Upper lobe of right lung (tissue), 1 donor: ENCODE measurements at places on chromosomes 1 and 21. TPM values are rescaled to one million over a fixed set of nuclear protein-coding genes. Genes with fewer than 3 reads are reported as not detected.

GRCh38 chr1:157431751-157432150 is 120.6 kb downstream of the FCRL5 start:
- H3K27ac ChIP-seq, result no peak overlapping the region
- H3K4me1 ChIP-seq, result no peaks in the 10 kb centered on the region
- no peak overlapping the region for H3K4me3 ChIP-seq
- no peak for DNase-seq
- H3K36me3 ChIP-seq, result no peaks in the 10 kb centered on the region

GRCh38 chr1:220595179-220595578 is 67.2 kb downstream of the MARK1 start:
- H3K27ac ChIP-seq, result no peak overlapping the region
- DNase-seq, result no peak
- no peaks in the 10 kb centered on the region for H3K4me1 ChIP-seq

DNA sequence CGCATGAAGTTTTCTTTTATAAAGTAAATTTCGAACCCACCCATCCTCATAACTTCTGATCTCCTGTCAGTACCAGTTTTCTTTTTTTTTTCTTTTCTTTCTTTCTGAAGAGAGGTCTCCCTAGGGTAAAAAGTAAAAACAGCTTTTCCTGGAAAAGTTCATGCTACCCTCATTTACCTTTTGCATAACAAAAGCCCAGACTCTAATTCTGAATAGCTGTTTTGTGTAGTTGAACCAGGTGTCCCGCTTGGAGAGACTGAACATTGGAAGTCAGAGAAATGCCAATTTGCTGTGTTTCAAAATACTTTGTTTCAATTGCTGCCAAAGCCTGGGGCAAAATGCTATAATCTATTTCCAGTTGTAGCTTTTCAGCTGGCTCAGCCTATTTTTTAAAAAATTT is 113.7 kb upstream of the RUNX1 start:
- H3K27ac ChIP-seq, result no peak overlapping the region
- no peaks in the 10 kb centered on the region for H3K4me1 ChIP-seq
- no peak overlapping the region for H3K4me3 ChIP-seq
- H3K36me3 ChIP-seq, result no peaks in the 10 kb centered on the region

- no peak for DNase-seq
- H3K36me3 ChIP-seq, result no peaks in the 10 kb centered on the region
- H3K27ac ChIP-seq, result no peak overlapping the region
Measured at GRCh38 chr1:23522244-23522982, 8.6 kb downstream of the E2F2 start.

GRCh38 chr1:198185146-198185545 is 28.3 kb downstream of the NEK7 start:
- H3K4me3 ChIP-seq, result no peak overlapping the region
- H3K4me1 ChIP-seq, result peaks cover 46% of the 10 kb centered on the region
- H3K36me3 ChIP-seq, result no peaks in the 10 kb centered on the region
- no peak for DNase-seq
- no peaks in the 10 kb centered on the region for H3K27me3 ChIP-seq
- H3K27ac ChIP-seq, result no peak overlapping the region

- H3K4me3 ChIP-seq, result no peak overlapping the region
- no peak overlapping the region for H3K27ac ChIP-seq
- H3K4me1 ChIP-seq, result no peaks in the 10 kb centered on the region
- H3K36me3 ChIP-seq, result no peaks in the 10 kb centered on the region
- no peaks in the 10 kb centered on the region for H3K27me3 ChIP-seq
Measured at GRCh38 chr1:219432191-219432606, 180.7 kb downstream of the ZC3H11B start.

DNA sequence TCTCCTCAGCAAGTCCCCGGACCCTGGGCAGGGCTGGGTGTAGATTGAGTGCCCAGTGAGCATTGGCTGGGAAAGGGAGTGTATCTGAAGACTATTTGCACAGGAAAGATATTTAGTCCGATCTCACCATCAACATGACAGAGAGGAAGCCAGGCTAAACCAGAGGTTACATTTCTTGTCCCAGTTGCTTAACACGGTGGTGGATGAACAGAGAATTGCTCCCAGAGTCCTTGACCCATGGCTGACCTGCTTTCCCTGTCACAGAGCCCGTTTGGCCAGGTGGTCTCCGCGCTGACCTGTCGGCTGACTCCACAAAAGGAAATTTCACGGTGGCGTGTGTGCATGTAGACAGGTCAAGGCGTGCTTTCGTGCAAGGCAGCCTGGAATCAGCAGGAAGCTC is 83.5 kb downstream of the BEND5 start:
- H3K27me3 ChIP-seq, result no peaks in the 10 kb centered on the region
- H3K4me3 ChIP-seq, result no peak overlapping the region
- H3K36me3 ChIP-seq, result no peaks in the 10 kb centered on the region
- H3K4me1 ChIP-seq, result no peaks in the 10 kb centered on the region
- no peak for DNase-seq

DNA sequence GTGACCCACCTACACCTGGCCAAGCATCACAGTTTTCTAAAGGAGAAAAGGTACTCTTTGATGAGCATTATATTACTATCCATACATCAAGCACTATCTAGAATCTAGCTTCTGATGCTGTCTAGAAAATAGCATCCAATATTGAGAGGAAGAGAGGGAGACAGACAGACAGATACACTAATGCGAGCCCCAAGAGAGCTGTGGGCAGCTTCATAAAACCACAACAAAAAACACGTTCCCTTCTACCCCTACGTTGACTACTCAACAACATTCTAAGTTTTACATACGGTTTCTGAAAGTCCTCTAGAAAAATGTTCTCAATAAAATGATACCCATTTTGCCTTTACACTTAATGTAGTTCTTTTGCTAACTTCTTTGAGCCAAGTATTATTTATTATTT is 221.8 kb downstream of the SLC45A1 start:
- no peaks in the 10 kb centered on the region for H3K4me1 ChIP-seq
- H3K27ac ChIP-seq, result no peak overlapping the region
- DNase-seq, result no peak
- no peak overlapping the region for H3K4me3 ChIP-seq
- no peaks in the 10 kb centered on the region for H3K27me3 ChIP-seq

WLS gene
- total RNA-seq, result 89.8 TPM

GUCA2B gene
- not detected for total RNA-seq

BGLAP gene
- 2.4 TPM for total RNA-seq

ALDH9A1 gene
- 68.5 TPM for total RNA-seq

MPL gene
- total RNA-seq, result 0.61 TPM

GGPS1 gene
- total RNA-seq, result 33.1 TPM

SPRR2F gene
- total RNA-seq, result not detected

CNKSR1 gene
- 21.6 TPM for total RNA-seq

IL24 gene
- not detected for total RNA-seq

DNAJC28 gene
- 2.3 TPM for total RNA-seq
